ENCODE measurements at places on chromosomes 2 and 18.

DNA sequence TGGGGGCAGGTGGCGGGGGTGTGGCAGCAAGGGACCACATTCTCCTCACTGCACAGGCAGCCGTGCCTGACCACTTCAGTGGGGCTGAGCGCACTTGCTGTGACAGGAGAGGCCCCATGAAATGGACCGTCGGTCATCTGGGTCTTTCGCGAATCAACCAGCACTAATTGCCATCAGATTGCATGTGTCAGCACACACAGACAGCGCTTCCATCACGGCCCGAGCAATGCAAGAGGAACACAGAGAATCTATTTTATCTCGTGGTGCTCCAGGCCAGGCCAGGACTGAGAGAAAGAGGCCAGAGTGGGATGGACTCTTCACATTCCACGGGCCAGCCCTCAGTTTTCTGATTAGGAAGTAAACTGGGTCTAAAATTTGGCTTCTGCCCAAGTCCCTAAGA lies 87.0 kb downstream of the EIPR1 start:
- DNase-seq = no peak

- no peak for DNase-seq
Observed at GRCh38 chr2:127423880-127424279, 5.7 kb downstream of the PROC start.

GRCh38 chr18:56645415-56646016 lies 5.6 kb upstream of the WDR7 start:
- DNase-seq = no peak

GRCh38 chr18:10878703-10879102 lies 270.7 kb downstream of the PIEZO2 start:
- DNase-seq = no peak

GRCh38 chr2:30730736-30731647 lies 76.3 kb downstream of the CAPN13 start:
- DNase-seq = no peak

DNA sequence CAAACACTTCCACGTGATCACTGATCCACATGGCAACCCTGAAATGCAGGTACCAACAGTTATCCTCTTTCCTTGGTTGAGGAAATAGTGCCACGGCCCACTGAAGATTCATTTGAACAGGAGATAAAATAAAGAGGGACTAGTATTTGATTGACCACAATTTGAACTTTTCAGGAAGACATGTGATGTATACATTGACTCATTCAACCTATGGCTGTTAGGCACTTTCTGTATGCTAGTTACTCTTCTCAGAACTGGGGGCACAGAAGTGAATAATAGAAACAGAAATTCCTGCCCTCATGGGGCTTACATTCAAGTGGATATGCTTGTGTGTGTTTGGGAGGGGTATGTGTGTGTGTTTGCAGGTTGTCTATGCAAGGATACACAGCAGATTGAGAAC lies 199.6 kb downstream of the PRKCE start:
- DNase-seq = no peak

- DNase-seq = no peak
Observed at GRCh38 chr2:120710256-120710655, 25.4 kb upstream of the GLI2 start.

DNA sequence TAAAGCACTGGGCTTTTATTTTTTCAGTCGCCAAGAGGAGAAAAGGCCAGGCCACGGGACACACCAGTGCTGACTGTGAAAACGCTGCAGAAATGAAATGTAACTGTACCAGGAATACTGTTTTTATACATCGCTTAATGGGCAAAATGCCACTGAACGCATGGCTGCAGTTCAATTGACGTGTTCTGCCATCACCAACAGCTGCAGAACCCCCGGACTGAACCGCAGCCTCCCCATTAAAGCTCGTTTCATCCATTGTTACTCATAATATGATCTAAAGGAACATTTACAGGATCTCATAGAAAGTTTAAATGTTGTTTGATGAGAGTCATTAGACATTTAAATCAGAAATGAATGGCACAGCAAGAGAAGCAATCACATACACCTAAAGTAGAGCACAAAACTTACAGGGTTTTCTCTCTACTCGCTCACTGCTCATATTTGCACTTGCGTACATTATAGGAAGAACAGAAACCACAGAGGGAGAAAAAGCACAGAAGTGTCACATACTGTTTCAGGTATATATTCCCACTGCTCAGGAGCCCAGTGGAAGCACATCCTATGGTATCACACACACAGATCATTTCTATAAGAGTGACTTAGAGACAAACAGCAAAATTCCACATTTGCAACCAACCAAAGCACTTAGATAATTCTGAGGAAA lies 35.3 kb downstream of the TCF4 start:
- DNase-seq = no peak

- DNase-seq = no peak
Observed at GRCh38 chr2:238440767-238441166, 14.0 kb downstream of the ASB1 start.

DNA sequence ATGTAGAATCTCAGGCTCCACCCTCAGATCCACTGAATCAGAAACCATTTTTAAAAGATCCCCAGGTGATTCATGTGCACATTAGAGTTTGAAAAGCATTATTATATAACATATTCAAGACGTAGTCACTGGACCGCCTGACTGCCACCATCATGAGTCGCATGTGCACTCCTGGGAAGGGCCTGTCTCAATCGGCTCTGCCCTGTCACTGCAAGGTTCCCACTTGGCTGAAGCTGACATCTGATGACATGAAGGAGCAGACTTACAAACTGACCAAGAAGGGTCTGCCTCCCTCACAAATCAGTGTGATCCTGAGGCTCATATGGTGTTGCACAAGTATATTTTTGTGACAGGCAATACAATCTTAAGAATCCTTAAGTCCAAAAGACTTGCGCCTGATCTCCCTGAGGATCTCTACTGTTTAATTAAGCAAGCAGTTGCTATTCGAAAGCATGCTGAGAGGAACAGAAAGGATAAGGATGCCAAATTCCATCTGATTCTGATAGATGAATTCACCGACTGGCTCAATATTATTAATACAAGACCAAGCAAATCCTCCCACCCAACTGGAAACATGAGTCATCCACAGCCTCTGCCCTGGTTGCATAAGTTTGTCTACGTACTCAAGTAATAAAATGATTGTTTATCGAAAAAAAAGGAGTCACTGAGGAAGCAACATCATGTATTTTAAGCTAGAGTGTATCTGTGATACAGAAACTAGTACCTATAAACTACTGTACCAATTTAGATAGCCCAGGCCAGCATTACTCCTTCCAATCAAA lies 26.2 kb downstream of the ATAD2B start:
- DNase-seq = no peak

DNA sequence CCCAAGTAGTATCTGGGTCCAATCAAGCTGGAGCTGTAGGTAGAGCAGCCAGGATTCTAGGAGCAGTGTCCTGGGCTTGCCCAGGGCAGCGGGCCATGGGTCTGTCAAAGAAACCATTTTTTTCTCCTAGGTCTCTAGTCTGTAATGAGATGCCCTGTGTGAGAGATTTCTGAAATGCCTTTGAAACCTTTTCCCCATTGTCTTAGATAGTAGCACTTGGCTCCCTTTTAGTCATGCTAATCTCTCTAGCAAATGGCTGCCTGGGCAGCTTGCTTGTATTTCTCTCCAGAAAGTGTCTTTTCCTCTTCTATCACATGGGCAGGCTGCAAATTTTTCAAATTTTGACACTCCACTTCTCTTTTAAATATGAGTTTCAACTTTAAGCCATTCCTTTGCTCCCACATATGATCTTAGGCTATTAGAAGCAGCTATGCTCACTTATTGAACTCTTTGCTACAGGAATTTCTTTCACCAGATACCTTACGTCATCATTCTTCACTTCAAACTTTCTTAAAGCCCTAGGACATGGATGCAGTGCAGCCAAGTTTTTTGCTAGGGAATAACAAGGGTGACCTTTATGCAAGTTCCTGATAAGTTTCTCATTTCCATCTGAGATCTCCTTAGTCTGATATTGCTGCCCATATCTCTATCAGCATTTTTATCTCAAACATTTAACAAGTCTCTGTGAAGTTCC lies 890.2 kb upstream of the VRK2 start:
- no peak for DNase-seq

DNA sequence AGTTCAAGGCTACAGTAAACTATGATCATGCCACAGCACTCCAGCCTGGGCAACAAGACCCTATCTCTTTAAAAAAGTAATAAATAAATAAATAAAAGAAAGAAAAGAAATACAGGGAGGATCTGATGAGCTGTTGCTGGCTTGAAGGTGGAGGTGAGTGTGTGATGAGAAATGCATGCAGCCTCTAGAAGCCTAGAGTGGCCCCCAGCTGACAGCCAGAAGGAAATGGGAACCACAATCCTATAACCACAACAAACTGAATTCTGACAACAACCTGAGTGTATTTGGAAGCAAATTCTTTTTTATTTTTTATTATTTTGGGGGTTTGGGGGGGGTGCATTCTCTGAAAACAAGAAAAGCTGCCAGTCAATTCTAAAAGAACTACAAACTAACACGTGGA lies 14.6 kb downstream of the NOL10 start:
- no peak for DNase-seq

DNA sequence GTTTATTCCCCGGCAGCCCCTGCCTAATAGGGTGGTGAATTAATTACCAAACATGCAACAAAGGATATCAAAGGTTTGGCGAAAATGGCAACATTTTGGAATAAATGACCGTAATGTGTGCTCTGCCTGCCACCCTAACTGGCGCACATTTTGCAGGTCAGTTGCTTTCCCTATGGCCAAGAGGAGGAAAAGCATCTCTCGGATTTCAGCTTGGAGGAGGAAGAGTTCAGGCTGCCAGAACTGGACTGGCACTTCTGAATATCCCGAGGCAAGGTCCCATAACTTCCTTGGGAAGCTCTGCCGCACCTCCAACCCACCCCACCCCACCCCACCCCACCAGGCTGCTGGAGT lies 37.1 kb downstream of the SLC25A52 start:
- no peak for DNase-seq

GRCh38 chr2:216934623-216935022 lies 74.8 kb upstream of the TNP1 start:
- DNase-seq = no peak

DNA sequence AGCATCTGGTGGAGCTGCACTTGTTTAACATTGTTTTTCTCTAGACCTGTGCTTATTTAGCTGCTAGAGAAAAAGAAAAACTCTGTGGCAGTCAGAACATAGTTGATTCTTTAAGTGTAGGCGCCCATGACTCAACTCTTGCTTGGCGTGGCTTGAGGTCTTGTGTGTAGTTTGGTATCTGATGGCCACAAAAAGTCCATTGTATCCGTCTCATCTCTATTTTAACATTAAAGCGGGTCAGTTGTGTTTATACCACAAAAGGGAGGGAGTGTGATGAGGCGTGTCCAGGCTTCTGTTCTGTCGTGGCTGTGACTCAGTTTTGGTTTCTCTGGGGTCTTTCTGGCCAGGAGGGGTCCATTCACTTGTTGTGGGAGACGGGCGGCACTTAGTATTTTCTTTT lies 24.2 kb upstream of the UGT1A8 start:
- DNase-seq = no peak

- no peak for DNase-seq
Observed at GRCh38 chr2:45218931-45219339, 209.7 kb upstream of the SIX2 start.

DNA sequence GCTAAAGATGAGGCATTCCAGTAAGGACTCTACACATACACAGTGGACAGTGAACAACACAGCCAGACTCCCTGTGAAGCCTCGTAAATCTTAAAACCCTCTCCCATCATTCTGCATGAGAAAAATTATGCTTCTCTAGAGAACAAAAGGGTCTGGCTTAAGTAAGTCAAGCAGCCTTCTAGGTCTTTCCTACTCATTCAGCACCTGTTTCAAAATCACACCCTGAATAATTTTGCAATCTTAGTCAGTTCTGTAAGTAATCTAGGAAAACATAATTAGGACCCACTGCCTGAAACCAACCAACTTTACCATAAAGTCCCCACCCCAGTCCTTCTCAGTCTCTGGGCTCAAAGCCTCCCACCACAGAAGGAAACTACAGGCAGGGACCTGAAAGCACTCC lies 19.7 kb downstream of the IAH1 start:
- DNase-seq = no peak

GRCh38 chr2:1489486-1489885 lies 76.2 kb downstream of the TPO start:
- DNase-seq = no peak

GRCh38 chr2:230990131-230990898 lies 5.6 kb upstream of the SPATA3 start:
- no peak for DNase-seq

DNA sequence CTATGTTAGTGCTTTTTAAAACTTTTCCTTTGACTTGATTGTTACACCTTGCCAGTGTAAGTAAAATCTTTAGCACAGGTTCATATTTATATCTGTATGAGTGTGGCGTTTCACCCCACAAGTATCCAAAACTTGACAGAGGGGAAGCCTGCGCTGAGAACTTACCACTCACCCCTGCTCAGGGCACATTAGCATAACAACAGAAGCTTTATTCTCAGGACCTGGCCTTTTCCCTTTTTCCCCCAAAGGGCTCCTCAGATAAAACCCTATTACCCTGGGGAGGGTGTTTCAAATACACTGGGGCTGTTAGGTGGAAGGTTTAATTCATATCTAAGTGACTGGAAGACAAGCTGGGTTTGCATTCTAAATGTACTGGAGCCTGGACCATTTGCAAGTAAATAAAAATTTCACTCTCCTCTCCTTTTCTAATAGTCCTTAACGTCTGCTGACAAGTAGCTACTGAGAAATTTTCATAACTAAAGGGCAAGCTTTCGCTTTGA lies 276.6 kb downstream of the RNF152 start:
- no peak for DNase-seq

DNA sequence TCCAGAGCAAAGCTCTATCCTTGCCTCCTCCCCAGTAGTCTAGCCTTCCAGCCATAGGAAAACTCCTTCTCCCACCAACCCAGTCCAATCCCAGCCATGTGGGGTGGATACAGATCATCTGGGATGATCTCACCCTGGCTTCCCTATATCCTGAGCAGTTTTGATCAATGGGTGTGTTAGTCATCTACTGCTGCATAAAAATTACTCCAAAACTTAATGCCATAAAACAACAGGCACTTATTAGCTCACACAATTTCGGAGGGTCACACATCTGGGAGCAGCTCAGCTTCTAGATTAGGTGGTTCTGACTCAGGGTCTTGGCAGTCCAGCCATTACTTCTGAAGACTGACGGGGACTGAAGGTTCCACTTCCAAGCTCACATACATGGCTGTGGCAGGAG lies 190.4 kb downstream of the SPP2 start:
- DNase-seq = no peak

GRCh38 chr2:75466708-75467311 lies 93.9 kb downstream of the EVA1A start:
- DNase-seq = no peak

GRCh38 chr2:23448906-23449305 lies 63.9 kb downstream of the KLHL29 start:
- DNase-seq = no peak

DNA sequence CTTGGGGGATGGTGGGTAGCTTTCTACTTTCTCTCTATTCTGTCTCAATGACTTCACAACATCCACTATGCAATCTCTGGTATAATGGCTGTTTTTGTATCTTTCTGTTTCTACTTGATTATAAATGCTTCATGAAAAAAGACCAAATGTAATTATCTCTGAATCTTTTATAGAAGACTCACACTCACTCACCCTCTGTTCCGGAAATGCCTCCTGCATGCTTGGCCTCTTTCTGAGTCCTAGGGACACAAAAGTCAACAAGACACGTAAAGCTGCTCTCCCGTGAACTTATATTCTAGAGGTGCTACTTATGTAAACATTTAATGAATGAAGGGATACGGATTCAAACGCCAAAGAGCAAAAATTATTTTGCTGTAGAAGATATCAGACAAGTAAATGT lies 502.2 kb upstream of the SOX11 start:
- DNase-seq = no peak

GRCh38 chr2:17373741-17374140 lies 144.5 kb downstream of the RAD51AP2 start:
- no peak for DNase-seq

GRCh38 chr18:45398448-45398847 lies 216.8 kb upstream of the SLC14A2 start:
- no peak for DNase-seq

Data from left ventricle myocardium inferior (tissue), 1 donor.